RPMI7951 (cell line): ENCODE measurements at places on chromosomes 7 and 10. TPM values are rescaled to one million over a fixed set of nuclear protein-coding genes. Genes with fewer than 3 reads are reported as not detected.

- no peak for DNase-seq
These were observed 8.8 kb downstream of the MXI1 start for GRCh38 chr10:110216240-110216639.

- DNase-seq, result peak; percentile 67
These were observed 75.4 kb downstream of the HDAC9 start for GRCh38 chr7:18570890-18571478.

IRF5 gene
- total RNA-seq, result not detected in 2 replicates

DNA sequence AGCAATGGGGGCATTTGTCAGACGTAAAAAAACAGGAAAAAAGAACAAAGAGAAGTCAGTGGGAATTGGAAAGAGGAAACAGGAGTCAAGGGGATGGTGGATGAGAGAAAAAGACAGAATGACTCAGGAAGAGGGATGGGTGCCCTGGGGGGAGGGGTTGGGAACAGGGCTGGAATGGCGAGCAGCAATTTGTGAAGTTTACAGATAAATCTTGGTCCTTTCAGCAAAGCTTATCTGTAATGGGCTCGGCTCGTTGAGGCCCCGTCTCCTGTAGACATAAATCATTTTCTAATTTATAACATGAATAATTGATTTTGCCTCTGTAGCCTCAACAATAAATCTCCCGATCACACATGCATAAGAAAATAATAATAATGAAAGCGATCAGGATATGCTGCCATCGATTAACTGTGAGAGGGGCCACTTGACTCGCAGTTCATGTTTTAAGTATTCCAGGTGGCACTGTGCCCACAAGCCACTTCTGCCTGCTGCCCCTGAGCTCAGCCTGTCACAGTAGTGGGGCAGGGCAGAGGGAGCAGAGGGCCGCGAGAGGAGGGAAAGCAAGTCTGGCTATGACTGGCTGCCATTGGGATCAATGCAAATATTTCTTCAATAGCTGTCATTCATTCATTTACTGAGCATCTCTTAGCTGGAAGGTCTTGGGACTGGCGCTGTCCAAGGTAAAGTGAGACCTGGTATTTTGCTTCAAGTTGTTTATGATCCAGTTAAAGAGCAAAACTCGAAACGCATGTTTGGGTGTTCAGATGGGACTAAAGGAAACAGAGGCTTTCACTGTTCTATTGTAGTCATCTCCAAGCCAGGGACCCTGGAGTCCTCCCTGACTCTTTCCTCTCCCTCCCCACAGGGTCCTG, 47.4 kb upstream of the R3HCC1L start:
- no peak for DNase-seq

GRCh38 chr10:112353046-112353445, 20.9 kb upstream of the ACSL5 start:
- DNase-seq, result no peak

NAT16 gene
- total RNA-seq, result not detected in 2 replicates

GPR26 gene
- under 0.01 TPM in 2 replicates for total RNA-seq

FOXP2 gene
- total RNA-seq, result 0.10 TPM in 1 of 2 replicates, not detected in the other
